ENCODE measurements at places on chromosomes 4 and X.
A peak's percentile ranks its signal among the peaks of the same experiment; 100 is the strongest.

DNA sequence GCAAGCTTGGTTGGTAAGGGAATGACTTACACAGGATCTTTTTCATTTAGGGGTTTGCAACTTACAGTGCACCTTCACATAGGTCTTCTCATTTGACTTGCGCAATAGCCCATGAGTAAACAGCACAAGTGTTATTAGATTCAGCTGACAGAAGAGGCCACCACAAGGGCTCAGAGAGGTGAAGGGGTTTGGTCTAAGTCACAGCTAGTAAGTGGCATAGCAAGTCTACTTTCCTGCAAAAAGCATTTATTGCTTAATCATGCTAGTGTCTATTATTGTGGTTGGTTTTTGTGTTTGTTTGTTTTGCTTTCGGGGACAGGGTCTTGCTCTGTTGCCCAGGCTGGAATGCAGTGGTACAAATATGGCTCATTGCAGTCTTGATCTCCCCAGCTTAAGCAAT lies 83.3 kb downstream of the SPRY1 start:
- DNase-seq = no peak

DNA sequence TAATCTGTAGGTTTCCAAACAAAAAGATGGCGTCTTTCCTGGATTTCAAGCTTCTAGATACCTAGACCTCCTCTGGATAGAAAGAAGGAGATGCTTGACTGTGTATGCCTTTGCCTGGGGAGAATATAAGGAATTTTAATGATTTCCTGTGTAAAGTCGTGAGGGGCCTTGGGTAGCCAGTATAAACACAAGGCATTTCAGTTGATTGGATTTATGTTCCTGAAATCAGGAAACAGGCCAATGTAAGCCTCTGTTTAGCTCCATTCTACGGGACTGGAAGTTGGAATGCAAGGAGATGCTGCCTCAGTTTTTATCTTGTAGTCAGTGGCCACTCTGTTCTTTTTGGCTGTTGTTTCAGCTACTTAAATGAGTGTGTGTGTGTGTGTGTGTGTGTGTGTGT lies 137.2 kb downstream of the GUCY2F start:
- no peak for DNase-seq

- DNase-seq = peak; percentile 60
Measured at GRCh38 chr4:9703391-9703790, 78.0 kb upstream of the DRD5 start.

DNA sequence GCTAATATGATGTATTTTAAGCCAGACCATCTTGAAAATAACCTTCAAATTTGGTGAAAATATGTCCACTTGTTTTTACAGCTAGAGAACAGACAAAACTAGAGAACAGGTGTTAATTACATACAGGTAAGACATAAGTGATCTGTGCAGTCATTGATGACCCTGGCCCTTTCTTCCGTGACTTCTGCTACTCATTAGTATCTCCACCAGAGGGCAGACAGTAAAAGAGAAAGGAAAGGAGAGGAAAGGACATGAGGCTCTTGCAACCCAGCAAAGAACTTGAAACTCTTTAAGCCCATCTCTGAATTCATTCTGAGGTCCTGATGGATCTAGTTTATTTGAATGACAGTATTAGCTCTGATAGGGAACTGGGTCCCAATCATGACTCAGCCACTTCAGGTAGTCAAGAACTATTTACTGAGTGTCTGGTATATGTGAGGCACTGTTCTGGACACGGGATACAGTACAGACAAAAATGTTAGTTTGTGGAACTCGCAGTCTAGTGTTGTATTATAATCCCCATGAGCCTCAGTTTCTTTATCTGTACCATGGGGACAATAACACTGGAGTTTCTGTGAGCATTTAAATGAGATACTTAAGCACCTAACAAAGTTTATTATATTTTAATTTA lies 121.0 kb upstream of the TEX13D start:
- no peak for DNase-seq

DNA sequence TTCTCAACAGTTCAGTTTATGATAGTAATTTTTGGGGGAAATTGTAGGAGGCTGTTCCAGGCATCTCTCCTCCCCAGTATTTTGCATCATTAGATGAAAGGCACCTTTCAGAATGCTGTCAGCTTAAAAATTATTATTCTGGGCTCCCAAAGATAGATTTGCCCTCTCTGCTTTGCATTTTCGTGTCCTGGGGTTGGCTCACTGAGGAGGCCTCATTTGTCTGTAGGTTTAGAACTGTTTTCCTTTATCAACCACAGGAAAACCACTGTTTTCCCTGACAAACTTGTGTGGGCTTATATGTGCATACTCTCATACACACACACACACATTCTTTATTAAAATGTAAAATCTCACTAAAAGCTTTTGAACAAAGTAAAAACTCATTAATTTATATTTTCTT lies 197.2 kb upstream of the VCX3A start:
- DNase-seq = no peak

GRCh38 chr4:140807491-140808252 lies 51.5 kb upstream of the TBC1D9 start:
- peak; percentile 10 for DNase-seq

DNA sequence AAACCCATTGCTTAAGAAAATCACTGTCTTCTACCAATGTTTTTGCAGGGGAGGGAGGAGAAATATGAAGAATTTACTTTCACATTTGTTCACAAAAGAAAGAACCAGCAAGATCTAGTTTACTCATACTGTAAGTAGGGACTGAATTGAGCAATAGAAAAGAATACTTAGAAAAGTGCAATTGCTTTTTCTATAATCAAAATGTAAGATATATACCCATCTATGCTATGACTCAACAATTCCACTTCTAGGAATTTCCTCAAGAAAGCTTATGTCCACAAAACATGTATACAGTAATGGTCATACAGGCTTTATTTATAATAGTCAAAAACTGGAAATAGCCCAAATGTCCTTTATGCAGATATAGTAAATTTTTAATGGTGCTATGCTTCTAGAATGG lies 196.4 kb downstream of the LRBA start:
- no peak for DNase-seq

GRCh38 chrX:150766351-150767044 lies 73.3 kb downstream of the MTMR1 start:
- DNase-seq = no peak

Measured in GM19239 (cell line).